ENCODE measurements at places on chromosomes 1 and 21. TPM values are rescaled to one million over a fixed set of nuclear protein-coding genes. Genes with fewer than 3 reads are reported as not detected.

The OVAAL gene
- total RNA-seq = not detected

The TFF2 gene
- total RNA-seq = not detected

The CD52 gene
- total RNA-seq = 15.1 TPM

The FMO3 gene
- total RNA-seq = 1.2 TPM

GRCh38 chr1:38777464-38777957 is 82.1 kb downstream of the RRAGC start:
- H3K27me3 ChIP-seq = no peaks in the 10 kb centered on the region
- H3K27ac ChIP-seq = no peak overlapping the region
- H3K4me1 ChIP-seq = no peaks in the 10 kb centered on the region
- H3K36me3 ChIP-seq = no peaks in the 10 kb centered on the region

- no peak overlapping the region for H3K4me3 ChIP-seq
- H3K36me3 ChIP-seq = peaks cover 10% of the 10 kb centered on the region
- peak overlapping the region; percentile 7 for H3K27ac ChIP-seq
- no peaks in the 10 kb centered on the region for H3K27me3 ChIP-seq
- DNase-seq = no peak
- H3K4me1 ChIP-seq = peaks cover 12% of the 10 kb centered on the region
These were observed 32.1 kb downstream of the LYST start for GRCh38 chr1:235834620-235835019.

- peaks cover 17% of the 10 kb centered on the region for H3K4me1 ChIP-seq
- H3K27me3 ChIP-seq = no peaks in the 10 kb centered on the region
- no peaks in the 10 kb centered on the region for H3K36me3 ChIP-seq
- DNase-seq = no peak
- H3K4me3 ChIP-seq = no peak overlapping the region
- H3K27ac ChIP-seq = no peak overlapping the region
These were observed 44.0 kb downstream of the MYOM3 start for GRCh38 chr1:24067978-24068377.

DNA sequence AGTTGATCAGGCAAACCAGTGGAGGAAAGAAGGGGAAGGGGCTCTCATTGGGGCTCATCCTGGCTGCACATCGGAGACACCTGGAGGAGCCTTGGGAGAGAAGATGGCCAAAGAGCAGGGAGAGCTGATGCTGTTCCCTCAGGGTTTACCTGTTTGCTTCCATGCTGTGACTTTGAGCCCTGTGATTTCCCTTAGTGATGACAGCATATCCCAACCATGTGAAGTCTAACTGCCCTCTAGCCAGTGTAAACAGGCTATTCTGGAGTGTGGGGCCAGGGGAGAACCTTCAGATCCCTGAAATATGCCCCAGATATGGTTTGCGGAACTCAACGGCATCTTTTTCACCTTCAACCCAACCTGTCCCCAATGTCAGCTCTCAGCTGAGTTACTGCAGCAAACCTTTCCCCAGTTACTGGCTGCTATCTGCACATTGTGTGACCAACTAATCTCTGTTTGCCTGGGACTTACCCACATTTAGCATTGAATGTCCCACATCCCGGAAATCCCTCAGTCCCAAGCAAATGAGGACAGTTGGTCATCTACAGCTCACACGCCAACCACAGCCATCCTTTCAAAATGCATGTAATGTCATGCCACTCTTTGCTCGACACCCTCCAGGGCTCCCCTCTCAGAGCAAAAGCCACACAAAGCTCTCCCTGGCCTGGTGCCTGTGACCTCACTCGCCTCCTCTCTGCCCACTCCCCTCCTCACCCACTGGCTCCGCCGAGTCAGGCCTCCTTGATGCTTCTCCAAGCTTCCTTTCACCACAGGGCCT is 242.3 kb downstream of the KCNJ6 start:
- H3K27me3 ChIP-seq = no peaks in the 10 kb centered on the region
- DNase-seq = no peak
- H3K4me1 ChIP-seq = peaks cover 9% of the 10 kb centered on the region
- no peaks in the 10 kb centered on the region for H3K36me3 ChIP-seq
- no peak overlapping the region for H3K27ac ChIP-seq

- no peaks in the 10 kb centered on the region for H3K27me3 ChIP-seq
- H3K27ac ChIP-seq = no peak overlapping the region
- no peak for DNase-seq
- H3K4me1 ChIP-seq = peaks cover 12% of the 10 kb centered on the region
- H3K4me3 ChIP-seq = no peak overlapping the region
These were observed 37.4 kb downstream of the PCAT6 start for GRCh38 chr1:202848191-202848542.

- H3K36me3 ChIP-seq = no peaks in the 10 kb centered on the region
- no peaks in the 10 kb centered on the region for H3K27me3 ChIP-seq
- DNase-seq = no peak
- peaks cover 15% of the 10 kb centered on the region for H3K4me1 ChIP-seq
- no peak overlapping the region for H3K4me3 ChIP-seq
- no peak overlapping the region for H3K27ac ChIP-seq
These were observed 5.5 kb downstream of the AIDA start for GRCh38 chr1:222706815-222707214.

- no peaks in the 10 kb centered on the region for H3K4me1 ChIP-seq
- no peak overlapping the region for H3K27ac ChIP-seq
- H3K27me3 ChIP-seq = no peaks in the 10 kb centered on the region
- no peak overlapping the region for H3K4me3 ChIP-seq
- no peak for DNase-seq
These were observed 180.0 kb upstream of the HMGB4 start for GRCh38 chr1:33683913-33684312.

GRCh38 chr1:157167437-157167836 is 29.2 kb upstream of the ETV3 start:
- H3K36me3 ChIP-seq = no peaks in the 10 kb centered on the region
- no peak overlapping the region for H3K27ac ChIP-seq
- no peaks in the 10 kb centered on the region for H3K4me1 ChIP-seq

GRCh38 chr1:195769461-195769860 is 838.8 kb downstream of the KCNT2 start:
- H3K27me3 ChIP-seq = no peaks in the 10 kb centered on the region
- no peaks in the 10 kb centered on the region for H3K4me1 ChIP-seq
- no peak for DNase-seq
- no peak overlapping the region for H3K4me3 ChIP-seq
- H3K27ac ChIP-seq = no peak overlapping the region

The MRPL39 gene
- total RNA-seq = 29.1 TPM

DNA sequence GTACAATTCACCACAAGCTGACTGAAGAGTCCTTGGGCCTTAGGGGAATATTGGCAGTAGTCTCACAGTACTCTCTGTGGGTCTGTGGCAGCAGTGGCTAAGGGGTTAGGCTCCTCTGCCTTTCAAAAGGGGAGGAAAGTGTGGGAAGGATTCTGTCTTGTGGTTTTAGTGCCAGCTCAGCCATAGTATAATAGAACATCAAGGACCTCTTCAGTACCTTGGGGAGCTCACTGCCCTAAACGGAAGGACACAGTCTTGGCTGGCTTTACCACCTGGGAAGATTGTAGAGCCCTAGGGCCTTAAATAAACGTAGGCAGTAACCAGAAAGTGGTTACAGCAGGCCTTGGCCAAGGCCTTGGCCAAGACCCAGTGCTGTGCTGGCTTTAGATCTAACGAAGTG is 265.7 kb downstream of the COL11A1 start:
- no peaks in the 10 kb centered on the region for H3K36me3 ChIP-seq
- H3K4me3 ChIP-seq = no peak overlapping the region
- H3K27ac ChIP-seq = no peak overlapping the region
- no peaks in the 10 kb centered on the region for H3K27me3 ChIP-seq
- DNase-seq = no peak

- H3K27ac ChIP-seq = no peak overlapping the region
- no peaks in the 10 kb centered on the region for H3K36me3 ChIP-seq
These were observed 120.3 kb upstream of the C8B start for GRCh38 chr1:57086154-57086553.

The GABPB2 gene
- 15.8 TPM for total RNA-seq

- H3K27me3 ChIP-seq = no peaks in the 10 kb centered on the region
- H3K27ac ChIP-seq = no peak overlapping the region
- peaks cover 32% of the 10 kb centered on the region for H3K4me1 ChIP-seq
- no peaks in the 10 kb centered on the region for H3K36me3 ChIP-seq
- no peak for DNase-seq
- no peak overlapping the region for H3K4me3 ChIP-seq
These were observed 33.9 kb downstream of the MPZL1 start for GRCh38 chr1:167755654-167756053.

DNA sequence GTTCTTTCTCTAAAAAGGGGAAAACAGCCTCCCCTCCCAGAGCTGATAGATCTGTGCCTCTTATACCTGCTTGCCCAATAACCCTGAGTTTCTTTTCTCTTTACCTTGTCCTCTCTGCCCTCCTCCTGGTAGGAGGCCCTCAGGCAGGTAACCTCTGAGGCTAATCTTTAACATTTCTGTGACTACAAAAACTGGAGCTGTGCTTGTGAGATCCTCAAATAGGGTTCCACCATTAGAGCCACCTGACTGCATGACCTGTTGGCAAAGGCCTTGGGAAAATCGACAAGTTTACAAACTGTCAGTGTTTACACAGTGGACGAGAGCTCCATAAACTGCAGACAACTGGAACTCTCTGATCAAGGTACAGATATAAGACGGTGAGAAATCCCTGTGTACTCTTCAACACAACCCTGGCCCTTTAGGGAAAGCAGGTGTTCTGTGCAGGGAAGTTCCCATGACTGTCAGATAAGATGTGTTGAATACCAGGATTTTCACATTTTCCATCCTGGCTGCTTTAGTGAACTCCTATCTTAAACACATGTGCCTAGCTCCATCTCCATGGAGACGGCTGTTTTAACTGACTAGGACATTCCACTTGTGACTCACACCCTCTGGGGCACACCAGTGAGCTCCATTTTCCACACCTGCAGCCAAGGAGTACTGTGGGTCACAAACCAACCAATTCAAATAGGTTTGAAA is 38.3 kb downstream of the ECE1 start:
- no peaks in the 10 kb centered on the region for H3K27me3 ChIP-seq
- no peak overlapping the region for H3K27ac ChIP-seq
- DNase-seq = no peak
- peaks cover 13% of the 10 kb centered on the region for H3K4me1 ChIP-seq

GRCh38 chr21:43809346-43809799 is 20.0 kb downstream of the RRP1 start:
- peaks cover 48% of the 10 kb centered on the region for H3K4me1 ChIP-seq
- peaks cover 19% of the 10 kb centered on the region for H3K36me3 ChIP-seq
- H3K4me3 ChIP-seq = no peak overlapping the region
- no peak overlapping the region for H3K27ac ChIP-seq

The SIPA1L2 gene
- total RNA-seq = 29.5 TPM

GRCh38 chr1:6673816-6674398 is 27.7 kb downstream of the DNAJC11 start:
- peaks cover 10% of the 10 kb centered on the region for H3K36me3 ChIP-seq
- DNase-seq = no peak
- no peak overlapping the region for H3K4me3 ChIP-seq
- no peaks in the 10 kb centered on the region for H3K4me1 ChIP-seq

- DNase-seq = no peak
- H3K4me3 ChIP-seq = no peak overlapping the region
- H3K36me3 ChIP-seq = peaks cover 49% of the 10 kb centered on the region
- no peak overlapping the region for H3K27ac ChIP-seq
These were observed 43.4 kb downstream of the PARP1 start for GRCh38 chr1:226364514-226364899.
